ENCODE measurements at places on chromosomes 7 and 10. TPM values are rescaled to one million over a fixed set of nuclear protein-coding genes. Genes with fewer than 3 reads are reported as not detected.

Gene OPN1SW
- not detected for total RNA-seq

Gene RSBN1L
- 13.3 TPM for total RNA-seq

Gene ITGB8
- total RNA-seq = 19.4 TPM

GRCh38 chr7:129279757-129280156 is 54.9 kb downstream of the AHCYL2 start:
- peak; percentile 40 for DNase-seq

GRCh38 chr10:128934492-128934891 is 532.5 kb upstream of the MGMT start:
- no peak for DNase-seq

DNA sequence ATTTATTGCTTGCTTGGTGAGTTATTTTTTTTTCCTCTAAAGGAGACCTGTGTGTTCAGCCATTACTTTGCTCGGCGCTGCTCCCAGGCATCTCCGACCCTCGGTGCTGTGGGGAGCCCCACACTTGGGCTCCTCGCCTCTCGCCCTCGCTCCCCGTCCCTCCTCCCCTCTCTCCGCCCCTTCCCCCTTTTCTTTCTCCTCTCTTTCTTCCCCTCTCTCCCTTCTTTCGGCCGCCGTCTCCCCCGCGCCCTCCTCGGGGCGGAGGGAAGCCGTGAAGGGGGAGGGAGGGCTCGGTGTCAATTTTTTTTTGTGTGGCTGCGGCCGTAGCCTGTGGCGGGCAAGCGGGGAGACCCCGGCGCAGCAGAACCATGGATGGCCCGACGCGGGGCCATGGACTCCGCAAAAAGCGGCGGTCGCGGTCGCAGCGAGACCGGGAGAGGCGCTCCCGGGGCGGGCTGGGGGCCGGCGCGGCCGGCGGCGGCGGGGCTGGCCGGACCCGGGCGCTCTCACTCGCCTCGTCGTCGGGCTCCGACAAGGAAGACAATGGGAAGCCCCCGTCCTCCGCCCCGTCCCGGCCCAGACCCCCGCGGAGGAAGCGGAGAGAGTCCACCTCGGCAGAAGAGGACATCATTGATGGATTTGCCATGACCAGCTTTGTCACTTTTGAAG is 1.1 kb downstream of the AUTS2 start:
- no peak for DNase-seq

GRCh38 chr7:122802301-122802751 is 83.9 kb downstream of the CADPS2 start:
- no peak for DNase-seq

- DNase-seq = peak; percentile 51
Measured at GRCh38 chr7:156064971-156065386, 252.7 kb upstream of the SHH start.

GRCh38 chr10:934746-935406 is 3.4 kb upstream of the LARP4B start:
- DNase-seq = no peak

DNA sequence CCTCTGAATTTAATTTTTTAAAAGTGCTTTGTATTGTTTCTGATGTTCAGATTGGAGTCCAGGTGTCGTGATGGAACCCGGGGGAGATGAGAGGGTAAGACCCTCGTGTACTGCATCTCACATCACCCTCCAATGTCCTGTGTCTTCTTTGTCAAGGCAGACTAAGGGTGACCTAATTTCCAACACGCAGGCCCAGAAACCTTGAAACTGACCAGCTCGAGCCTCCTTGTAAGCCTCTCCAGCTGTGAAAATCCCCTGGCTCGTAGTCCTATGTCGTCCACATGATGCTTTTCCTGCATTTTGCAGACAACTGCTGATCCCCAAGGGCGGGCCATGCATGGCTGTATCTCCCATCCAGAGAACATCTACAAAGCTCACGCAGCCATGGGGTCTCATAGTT is 220.2 kb downstream of the ARHGAP12 start:
- DNase-seq = no peak

DNA sequence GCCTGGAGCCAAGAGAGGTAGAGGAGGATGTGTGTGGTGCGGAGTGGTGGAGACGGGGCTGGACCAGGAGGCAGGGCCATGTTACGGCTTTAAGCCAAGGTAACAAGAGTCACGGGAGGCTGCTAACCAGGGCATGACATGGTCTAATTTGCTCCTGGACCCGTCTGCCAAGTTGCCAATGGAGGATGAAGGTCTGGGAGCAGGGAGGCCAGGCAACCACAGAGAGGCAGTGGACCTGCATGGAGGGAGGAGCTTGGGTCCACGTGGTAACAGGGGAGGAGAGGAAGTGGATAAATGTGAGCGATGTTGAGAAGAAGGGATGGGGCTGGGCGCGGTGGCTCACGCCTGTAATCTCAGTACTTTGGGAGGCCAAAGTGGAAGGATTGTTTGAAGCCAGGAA is 31.0 kb downstream of the SRRM3 start:
- DNase-seq = no peak

DNA sequence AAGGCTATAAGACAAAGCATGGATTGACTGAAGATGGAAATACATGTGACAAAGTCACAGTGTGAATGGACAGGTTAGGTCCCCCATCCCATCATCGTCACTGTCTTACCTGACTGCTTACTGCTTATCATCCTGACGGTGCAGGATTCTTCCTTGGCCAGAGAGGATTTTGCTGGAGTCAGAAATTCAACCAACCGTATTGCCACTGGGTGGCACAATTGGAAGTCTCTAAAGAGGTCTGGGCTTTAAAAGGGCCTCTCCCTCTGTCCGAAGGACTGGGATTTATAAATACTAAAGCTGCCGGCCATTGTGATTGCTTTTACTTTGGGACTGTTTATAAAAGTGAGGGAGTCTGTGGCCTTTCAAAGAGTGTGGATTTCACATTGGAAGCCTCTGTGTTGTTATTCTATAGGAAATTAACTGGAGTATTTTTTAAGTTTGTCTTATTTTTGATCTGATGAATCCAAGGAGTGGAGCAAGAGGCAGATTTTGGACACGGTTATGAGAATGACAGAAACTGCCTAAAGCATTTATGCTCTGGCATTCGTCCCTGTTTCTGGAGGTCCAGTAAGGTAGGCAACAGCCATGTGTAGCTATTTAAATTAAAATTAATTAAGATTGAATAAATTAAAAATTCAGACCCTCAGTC is 113.3 kb upstream of the CREB5 start:
- DNase-seq = peak; percentile 52

Gene SPDYE16
- not detected for total RNA-seq

DNA sequence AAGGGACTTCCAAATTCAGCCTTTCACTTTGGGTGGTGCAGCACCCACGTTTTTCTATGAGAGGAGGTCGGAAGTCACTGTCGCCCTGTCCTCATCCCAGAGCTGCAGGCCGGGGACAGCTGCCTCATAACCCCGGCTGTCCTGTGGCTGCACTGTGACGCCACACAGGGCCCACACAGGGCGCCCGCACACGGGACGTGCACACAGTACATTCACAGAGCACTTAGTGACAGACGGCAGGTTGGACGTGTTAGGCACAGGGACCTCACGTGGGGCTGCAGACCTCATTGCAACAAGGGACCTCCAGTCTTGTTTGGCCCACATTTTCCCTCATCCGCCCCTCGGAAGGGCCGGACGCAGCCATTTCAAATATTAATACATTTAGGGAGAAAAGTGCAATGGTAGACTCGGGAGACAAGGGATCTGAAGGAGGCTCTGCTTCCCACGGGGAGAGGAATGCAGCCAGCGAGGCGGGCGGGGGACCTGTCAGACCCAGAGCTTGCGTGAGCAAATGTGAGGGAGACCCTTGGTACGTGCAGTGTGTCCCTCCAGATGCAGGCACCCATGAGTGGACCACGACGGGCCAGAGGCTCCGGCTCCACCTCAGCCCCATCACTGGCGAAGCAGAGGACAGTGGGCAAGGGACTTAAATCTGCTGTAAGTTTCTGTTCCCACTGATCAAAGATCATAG is 86.7 kb downstream of the VOPP1 start:
- no peak for DNase-seq

Gene FGFR2
- total RNA-seq = not detected

Gene GLI3
- total RNA-seq = not detected

- no peak for DNase-seq
Measured at GRCh38 chr10:55232553-55232952, 431.5 kb upstream of the PCDH15 start.

Gene SLC13A1
- not detected for total RNA-seq

- no peak for DNase-seq
Measured at GRCh38 chr10:80497187-80498077, 40.3 kb upstream of the SH2D4B start.

GRCh38 chr7:130951976-130952876 is 218.2 kb upstream of the KLF14 start:
- DNase-seq = no peak

- DNase-seq = no peak
Measured at GRCh38 chr7:50159154-50159553, 66.1 kb upstream of the ZPBP start.

Gene BICC1
- not detected for total RNA-seq

Gene MIOS
- total RNA-seq = 42.0 TPM

GRCh38 chr7:109343678-109344077 is 774.0 kb downstream of the DNAJB9 start:
- DNase-seq = no peak

DNA sequence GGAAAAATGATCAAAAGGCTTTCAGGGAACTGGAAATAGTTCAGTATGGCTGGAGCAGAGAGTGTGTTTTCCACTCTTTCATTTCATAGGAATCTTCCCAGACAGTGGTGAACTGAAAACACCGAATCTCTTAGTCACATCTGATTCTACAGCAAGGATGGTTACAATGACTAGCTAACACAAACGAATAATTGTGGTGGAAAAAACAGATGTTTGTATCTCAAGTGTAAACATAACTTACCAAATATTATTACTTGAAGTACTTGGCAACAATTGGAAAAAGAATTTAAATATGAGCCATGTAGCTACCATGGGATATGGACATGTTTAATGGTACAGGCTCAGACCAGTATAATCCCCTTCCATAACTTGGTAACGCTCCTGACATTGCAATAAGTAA is 21.1 kb upstream of the BPGM start:
- DNase-seq = no peak

DNA sequence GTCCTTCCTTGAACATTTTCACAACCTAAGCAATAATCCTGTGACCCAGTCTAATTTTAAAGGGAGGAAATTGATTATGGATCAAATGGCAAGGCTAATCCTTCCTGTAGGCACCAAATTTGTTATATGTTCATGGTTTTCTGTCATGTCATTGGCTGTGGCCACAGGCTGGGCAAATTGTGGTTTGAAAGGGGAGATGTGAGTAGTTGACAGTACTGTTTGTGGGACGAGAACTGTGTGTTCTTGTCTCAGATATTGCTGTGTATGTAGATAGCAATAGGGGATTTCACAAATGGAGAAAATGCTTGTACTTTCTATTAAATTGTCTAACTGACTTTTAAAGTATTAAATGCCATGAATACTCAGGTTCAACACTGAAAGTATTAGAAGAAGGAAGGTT is 8.1 kb upstream of the PRKG1 start:
- no peak for DNase-seq

GRCh38 chr10:5943536-5943935 is 33.8 kb downstream of the IL15RA start:
- DNase-seq = no peak

GRCh38 chr10:33703501-33704213 is 369.2 kb upstream of the NRP1 start:
- no peak for DNase-seq

DNA sequence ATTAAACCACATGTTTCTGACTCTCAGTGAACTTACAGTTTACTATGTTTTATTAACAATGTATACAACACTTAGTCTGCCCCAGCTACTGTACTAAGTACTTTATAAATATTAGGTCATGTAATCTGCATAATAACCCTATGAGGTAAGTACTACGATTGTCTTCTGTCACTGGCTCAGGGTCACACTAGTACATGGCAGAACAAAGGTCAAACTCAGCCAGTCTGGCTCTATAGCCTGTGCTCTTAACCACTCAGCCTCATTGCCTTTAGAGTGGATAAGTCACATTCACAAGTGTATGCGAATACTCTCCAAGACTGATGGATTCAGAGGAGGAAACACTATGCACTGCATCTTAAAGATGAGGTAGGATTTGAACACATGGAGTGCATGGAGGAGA is 252.3 kb downstream of the KCNMA1 start:
- DNase-seq = no peak

DNA sequence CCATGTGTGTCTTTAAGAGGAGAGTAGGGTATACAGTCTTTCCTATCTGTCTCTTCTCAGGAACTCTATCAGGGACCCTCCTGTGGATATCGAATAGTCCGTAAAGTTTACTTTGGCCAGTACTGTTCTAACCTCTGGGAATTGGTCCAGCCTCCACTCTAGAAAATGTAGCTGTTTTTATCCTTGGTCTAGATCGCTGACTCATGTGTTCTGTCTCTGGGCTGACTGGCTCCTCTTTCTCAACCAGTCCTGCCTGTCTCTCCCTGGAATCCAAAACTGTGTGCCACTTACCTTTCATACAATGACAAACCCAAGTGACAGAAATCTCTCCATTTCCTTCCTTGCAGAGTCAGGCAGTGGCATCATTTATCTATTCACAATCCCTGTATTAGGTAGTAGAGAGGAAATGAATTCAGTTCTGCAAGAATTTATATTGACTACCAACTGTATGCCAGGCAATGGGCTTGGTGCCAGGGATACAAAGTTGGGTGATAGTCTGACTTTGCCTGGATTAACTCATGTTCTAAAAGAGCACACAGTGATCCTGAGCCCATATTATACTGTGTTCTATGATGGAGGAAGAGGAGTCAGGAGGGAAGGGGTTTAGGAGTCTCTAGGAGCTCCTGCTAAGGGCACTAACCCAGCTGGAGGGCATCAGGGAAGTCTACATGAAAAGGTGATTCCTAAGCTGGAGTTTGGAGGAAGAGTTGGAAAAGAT is 232.7 kb downstream of the LRMDA start:
- no peak for DNase-seq

Gene PNLIP
- not detected for total RNA-seq

DNA sequence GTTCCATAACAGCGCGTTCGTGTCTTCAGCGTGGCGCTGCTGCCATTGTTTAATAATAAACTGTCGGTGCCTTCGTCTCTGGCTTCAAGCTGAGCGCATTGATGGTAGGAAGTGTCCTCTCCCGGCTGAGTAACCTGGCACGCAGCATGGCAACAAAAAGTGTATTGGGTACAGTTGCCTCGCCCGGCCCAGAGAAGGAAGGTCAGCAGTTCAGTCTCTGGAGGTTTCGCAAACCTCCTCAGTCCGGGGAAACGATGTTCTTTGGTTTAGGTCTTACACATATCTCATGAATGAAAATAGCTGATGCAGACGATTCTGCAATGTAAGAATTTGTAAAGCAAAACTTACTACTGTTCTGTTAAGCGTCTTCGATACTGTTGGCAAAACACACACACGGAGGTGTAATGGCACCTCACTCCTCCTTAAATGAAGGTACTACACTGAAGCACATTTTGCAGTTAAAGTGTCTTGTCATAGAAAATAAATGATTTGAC is 739 bp upstream of the CCDC186 start:
- peak; percentile 82 for DNase-seq

All from PC-9 (cell line).